ENCODE measurements at places on chromosomes 1 and 21.

DNA sequence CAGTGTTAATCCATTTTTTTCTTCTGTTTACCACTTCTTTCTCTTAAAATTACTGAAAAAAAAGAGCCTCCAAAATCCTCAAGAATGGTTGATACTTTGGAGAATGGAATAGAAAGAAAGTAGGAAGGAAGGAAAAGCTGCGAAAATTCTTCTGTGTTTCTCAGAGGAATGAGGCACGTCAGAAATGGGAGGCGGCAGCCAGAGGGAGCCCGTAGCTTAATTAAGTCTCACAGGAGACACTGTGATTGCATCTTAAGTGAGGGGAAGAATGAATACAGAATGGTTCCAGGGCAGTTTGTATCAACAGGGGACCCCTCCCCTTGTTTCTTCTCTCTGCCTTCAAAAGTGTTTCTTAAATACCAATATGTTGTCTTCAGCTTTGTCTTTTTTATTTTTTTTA is 1099.5 kb downstream of the PLA2G4A start:
- DNase-seq = no peak

GRCh38 chr1:109832945-109833344 is 69.2 kb upstream of the EPS8L3 start:
- no peak for DNase-seq

GRCh38 chr1:109263597-109264378 is 14.4 kb downstream of the CELSR2 start:
- DNase-seq = peak; percentile 41

DNA sequence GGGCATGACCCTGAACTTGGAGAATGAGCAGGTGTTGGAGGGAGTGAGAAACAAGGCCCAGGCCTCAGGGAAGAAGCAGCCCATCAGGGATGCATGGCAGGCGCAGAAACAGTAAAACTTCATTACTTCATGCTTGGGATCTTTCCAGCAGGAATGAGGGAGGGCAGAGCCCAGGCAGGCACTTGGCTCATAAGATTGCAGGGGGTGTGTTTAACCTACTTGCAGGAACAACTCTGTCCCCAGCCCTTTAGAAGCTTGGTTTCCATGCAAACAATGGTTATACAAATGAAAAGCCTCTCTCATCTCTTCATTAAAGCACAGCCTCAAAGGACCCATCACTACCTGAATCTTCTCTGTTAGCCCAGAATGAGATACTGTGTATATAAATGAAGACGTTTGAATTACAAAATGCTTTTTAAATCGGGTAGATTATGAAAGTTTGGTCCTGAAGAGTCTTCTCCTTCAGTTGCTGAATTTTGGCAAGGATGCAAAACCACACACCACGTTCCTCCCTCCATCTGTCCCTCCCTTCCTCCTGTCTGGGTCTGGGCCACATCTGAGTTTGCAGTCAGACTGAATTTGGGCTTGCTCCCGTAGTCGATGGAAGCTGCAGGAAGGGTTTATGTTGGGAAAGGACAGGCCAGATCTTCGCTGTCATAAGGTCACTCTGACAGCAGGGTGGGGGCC is 154.4 kb upstream of the KLHDC7A start:
- DNase-seq = no peak

DNA sequence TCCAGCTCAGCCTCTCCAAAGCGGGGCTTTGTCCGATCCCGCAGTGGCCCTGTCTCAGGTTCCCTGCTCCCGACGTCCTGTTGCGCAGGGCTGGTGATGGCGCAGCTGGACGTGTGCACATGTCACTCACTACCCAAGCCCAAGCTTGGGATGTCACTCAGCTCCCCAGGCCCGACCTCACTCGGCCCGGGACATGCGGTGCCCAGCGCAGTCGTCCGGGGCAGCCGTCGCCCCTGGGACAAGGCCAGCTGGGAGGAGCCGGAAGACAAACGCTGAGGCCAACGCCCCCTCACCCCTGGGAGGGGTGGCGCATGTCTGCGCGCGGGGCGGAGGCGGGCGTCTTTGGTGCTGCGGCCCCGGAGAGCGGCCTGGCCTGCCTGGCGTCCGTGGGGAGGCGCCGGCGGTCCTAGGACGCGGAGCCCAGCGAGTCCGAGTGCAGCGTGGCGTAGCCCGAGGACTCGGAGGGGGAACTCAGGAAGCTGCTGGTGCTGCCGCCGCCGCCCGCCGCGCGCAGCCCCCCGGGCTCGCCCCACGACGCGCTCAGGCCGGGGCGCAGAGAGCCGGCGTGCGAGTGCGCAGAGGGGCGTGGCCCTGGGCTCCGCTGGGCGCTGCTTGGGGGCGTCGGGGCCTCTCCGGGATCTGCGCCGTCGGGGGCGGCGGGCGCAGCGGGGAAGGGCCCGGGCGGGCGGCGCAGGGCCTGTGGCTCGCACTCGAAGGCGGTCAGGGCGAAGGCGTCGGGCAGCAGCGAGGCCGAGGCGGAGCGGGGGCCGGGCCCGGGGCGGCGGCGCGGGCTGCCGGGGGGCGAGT is 5.2 kb downstream of the HES3 start:
- no peak for DNase-seq

DNA sequence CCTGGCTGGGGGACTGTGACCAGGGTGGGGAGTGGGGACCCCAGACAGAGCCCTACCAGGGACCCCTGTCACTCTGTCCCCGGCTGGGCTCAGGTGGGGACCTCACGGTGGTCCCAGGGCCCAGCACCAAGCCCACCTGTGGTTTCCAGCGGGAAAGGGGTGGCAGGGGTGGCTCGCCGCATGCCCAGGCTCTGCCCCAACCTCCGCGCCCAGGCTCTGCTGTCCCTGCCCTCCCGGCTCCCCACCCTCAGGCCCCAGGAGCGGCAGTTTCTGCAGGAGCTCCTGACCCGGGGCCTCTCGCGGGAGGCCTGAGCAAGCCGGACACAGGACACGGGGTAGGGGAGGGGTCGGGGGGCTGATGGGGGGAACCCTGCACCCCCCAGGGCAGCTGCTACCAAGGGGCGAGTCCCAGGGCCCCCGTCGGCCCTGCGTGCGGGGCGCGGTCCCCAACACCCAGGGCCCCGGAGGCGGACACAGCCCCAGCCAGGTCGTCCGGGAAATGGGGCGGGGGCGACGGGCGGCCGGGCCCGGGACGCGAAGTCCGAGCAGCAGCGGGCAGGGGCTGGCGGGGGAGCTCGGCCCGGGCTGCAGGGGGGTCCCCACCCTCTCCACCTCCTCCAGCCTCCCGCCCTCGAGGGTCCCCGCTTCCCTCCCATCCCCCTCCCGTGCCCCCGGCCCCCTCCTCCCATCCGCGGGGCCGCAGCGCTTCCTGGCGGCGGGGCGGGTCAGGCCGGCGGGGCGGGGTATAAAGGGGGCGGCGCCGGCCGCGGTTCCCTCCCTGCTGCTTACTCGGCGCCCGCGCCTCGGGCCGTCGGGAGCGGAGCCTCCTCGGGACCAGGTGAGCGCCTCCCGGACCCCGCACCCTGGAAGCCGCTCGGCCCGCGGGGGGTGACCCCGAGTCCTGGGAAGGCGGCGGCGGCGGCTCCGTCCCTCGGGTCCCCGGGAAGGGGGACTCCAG is at the start of gene COL6A2:
TSS of gene COL6A2 (plus strand) at position 777 of the 958 bp plus-strand sequence.
- DNase-seq = no peak

DNA sequence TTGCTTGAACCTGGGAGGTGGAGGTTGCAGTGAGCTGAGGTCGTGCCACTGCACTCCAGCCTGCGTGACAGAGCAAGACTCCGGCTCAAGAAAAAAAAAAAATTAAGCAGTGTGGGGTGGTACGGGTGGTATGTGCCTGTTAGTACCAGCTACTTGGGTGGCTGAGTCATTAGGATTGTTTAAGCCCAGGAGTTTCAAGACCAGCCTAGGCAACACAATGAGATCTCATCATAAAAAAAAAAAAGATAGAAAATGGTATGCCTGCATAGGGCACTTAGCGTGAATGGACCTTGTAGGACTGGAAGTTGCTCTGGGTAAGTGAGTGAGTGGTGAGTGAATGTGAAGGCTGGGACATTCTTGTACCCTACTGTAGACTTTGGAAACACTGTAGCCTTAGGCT is 37.0 kb downstream of the TBCE start:
- no peak for DNase-seq

DNA sequence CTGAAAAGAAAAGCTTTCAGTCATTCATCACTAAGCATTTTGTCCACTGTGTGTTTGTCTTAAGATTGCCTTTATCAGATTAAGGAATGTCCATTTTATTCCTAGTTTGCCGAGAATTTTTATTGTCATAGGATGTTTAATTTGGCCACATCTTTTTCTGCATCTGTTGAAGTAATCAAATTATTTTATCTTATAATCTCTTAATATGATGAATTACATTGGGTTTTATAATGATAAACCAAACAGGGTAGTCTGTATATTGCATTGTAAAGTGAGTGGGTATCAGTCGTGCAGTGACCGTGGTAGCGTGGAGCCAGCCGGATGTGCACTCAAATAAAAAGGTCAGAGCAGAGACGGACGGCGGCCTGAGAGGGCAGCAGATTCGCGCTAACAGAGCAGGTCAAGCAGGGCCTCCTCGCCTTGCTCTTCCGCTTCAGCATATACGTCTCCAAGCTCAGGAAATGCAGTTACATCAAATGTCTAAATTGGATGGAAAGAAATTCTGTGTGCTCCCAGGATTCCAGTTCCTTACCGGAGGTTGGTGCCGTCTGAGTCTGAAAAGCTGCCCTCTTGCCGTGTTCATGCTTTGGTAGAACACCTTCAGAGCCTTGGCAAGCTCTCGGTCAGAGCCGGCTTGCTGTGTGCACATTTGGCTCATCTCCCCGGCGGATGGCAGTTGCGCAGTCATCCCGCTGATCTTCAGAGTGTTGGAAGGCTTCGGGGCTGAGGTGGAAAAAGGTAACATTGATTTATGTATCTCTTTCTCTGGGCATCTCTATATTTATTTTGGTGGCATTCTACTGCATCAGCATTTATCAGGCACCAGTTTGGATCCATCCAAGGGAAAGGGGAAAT is 51.5 kb downstream of the SCCPDH start:
- DNase-seq = no peak

- DNase-seq = no peak
These were observed 17.4 kb upstream of the NBPF1 start for GRCh38 chr1:16630661-16631247.

- no peak for DNase-seq
These were observed 68.6 kb downstream of the TGFBR3 start for GRCh38 chr1:91817211-91817905.

- no peak for DNase-seq
These were observed 111.5 kb downstream of the ENAH start for GRCh38 chr1:225541383-225541782.

- no peak for DNase-seq
These were observed 62.6 kb downstream of the SUSD4 start for GRCh38 chr1:223301371-223301770.

Data from NCI-H748 treated with DMSO at 0.1 percent for 48 hours (cell line).